ENCODE measurements at places on chromosomes 6 and 20.

DNA sequence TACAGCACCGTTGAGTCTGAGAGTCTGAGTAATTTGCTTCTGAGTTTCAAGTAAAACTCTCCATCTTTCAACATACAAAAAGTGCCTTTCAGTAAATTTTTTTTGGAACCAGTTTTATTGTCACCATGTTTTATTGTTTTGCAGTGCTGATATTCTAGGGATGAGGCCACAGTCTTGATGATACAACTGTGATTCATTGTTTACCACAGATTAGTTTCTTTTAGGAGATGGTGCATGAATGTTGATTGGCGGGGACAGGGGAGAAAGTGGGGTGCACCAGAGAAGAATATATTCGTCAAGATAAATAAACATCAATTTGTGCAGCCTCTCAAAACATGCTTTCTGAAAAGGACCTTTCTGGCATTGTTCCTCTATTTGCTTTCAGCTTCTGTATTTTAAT lies 109.0 kb downstream of the MCHR2 start:
- DNase-seq: no peak

GRCh38 chr6:30781743-30782424 lies 37.5 kb upstream of the IER3 start:
- no peak for DNase-seq

DNA sequence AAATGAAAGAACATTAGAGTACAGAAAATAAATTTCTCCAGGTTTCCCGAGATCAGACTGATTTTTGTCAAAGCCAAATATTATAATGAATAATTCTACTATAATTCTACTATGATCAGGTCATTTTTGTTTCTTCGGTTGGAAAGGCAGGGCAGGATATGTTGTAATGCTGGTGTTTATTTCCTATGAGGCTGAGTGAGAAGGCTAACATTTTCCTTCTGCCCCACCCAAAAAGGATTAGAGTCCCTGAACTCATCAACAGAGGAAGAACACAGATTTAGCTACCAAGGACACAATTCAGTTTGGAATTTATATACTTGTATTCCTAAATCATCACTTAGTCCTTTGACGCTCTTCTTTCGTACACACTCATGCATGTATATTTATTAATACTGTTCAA lies 318.9 kb downstream of the SYNE1 start:
- DNase-seq: no peak

- DNase-seq: no peak
Observed at GRCh38 chr6:80769106-80769505, 662.6 kb downstream of the BCKDHB start.

GRCh38 chr20:22673467-22673866 lies 89.1 kb upstream of the FOXA2 start:
- DNase-seq: no peak

DNA sequence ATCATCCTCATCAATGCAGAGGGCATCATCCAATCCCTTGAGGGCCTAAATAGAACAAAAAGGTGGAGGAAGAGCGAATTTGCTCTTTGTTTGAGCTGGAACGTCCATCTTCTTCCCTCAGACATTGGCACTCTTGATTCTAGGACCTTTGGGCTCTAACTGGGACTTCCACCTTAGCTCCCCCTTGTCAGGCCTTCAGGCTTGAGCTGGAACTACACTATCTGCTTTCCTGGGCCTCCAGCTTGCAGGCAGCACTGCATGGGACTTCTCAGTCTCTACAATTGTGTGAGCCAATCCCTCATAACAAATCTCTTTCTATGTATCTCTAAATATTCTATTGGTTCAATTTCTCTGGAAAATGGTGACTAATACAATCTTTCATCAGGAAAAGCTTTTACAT lies 155.4 kb downstream of the MCHR2 start:
- peak; percentile 51 for DNase-seq

DNA sequence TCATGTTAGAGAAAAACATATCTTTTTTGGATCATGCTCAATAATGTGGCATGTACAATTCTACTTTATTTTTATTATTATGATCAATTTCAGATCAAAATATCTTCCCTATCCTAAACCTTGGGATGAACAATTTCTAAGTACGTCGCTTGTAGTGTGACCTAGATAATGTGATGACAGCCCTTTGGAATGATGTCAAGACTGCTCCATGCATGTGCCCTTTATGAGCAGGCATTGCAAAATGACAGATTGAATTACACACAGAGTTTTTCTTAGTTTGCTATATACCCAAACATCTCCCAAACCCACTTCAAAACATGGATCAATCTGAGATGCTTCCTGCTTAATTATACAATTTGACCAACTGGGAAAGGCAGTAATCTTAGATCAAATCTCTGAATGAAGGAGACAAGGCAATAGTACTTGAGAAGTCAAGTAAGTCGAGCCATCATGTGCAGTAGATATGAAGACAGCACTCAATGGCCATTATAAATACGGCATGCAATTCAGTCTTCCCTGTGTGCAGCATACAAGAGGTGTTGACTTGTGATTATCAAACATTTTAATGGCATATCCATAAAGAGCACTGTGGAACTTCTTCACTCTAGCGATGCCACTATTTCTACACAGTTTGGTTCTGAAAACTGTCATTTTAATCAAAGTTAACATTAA lies 294.8 kb downstream of the RNF144B start:
- no peak for DNase-seq

DNA sequence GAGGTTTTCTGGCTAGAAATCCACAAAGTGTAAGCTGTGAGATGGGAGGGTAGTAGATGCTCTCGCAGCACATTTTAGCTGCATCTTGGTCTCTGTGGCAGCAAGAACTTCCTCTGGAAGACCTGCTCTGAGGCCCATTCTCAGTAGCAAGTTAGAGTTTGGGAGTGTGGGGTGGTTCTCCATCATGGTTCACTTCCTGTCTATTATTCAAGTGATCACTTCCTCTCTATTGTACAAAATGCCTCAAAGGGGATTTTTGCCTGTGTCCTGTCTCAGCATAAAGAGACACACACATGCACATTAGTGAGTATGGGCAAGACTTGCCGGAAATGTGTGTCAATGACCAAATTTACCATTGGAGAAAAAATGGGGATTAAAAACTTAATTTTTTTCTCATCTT lies 42.5 kb downstream of the LYRM2 start:
- no peak for DNase-seq

- DNase-seq: no peak
Observed at GRCh38 chr6:53828966-53829697, 34.3 kb downstream of the LRRC1 start.

DNA sequence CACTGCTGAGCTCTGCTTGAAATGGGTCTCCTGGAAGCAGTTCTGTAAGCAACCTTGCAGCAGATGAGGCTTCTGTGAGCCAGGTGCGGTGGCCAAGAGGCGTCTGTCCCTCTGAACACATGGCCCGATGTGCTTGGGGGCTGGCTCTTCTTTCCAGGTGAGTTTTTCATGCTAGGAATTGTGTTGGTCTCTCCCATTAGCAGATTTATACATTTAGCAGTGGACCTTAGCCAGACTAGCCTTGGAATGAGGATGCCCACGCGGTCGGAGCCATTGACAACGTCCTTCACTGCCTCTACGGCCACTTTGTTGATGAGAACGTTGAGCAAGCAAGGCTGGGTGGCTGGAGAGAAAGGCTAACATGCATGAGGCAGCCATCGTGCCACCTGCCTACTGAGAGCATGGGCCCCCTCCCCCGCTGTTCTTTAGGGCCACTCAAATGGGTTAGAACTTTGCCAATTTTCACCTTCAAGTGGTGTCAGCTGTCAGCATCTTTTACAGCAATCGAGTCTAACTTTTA lies 33.5 kb downstream of the ERMARD start:
- DNase-seq: peak; percentile 4

GRCh38 chr20:17928633-17929311 lies 39.8 kb downstream of the SNX5 start:
- no peak for DNase-seq

DNA sequence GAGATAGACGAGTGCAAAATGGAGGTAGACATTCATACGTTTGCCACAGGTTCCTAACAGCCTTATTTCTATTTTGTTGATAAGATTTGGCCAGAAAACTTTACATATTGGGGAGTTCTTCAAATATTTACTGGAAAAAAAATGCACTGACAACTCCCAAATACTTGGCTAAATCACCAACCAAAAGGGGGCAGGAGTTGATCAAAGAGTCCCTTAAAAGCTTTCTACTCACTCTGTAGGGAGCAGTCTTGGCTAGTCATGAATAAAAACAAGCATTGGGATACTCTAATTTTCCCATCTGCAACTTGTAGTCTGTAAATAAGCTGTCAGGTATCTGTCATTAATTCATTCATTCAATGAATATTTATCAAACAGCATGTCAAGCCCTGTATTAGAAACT lies 18.4 kb downstream of the TENT5A start:
- no peak for DNase-seq

DNA sequence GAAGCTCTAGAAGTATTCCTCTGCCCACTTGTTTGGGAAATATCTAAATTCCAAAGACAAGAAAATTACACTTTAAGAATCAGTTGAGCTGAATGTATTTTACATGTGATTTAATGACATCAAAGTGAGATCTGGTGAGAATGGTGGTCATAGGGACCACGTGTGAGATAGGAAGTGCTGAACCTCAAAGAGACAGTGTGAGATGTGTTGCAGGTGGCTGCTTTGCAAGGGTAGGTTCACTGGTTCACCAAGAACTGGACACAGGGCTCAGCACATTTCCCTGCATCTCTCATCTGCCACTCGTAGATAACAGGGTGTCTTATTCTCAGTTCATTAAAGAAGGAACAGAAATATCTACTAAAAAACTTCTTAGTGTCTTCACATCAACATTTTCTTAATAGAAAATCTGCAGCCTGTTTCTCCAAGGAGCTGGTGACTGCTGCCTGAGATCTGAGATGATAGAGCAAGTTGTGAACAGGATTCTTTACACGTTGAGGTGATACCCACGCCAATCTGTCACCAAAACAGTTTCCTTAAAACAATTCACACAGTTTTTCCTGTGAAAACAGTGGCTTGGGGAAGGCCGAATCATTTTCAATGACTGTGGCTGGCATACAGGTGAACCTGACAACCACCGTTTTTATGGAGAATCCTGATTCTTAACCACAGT lies 7.2 kb downstream of the CCR6 start:
- DNase-seq: no peak

- no peak for DNase-seq
Observed at GRCh38 chr20:8320306-8320705, 188.2 kb downstream of the PLCB1 start.

DNA sequence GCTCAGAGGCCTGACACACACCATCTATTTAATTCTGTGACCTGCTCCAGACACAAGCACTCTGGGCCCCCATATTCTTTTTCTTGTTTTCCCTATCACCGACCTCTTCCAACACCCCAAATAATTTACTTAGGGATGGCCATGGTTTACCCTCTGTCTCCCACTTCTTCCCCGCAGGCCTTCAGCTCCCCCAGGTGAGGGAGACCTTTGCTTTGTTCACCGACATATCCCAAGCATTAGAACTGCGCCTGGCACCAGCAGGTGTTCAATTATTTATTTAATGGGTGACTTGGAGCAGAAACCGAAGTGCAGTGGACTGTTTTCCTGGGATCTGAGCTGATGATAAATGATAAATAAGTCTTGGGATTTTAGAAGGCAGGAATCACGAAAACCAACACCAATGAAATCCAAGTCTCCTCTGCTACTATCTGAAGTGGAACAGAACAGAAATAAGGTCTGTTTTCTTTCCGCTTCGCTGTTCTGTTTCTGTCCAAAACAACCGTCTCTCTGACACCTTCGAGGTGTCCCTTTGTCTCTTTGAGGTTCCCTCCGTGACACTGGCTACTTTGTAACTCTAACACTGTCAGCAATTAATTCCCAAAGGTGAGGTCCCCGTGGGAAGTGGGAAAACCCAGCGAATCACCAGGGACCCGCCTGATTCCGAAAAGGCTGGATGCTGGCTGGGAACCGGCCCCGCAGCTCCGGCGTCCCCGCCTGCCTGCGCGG lies 1.1 kb upstream of the RIN2 start:
- DNase-seq: no peak

- peak; percentile 50 for DNase-seq
Observed at GRCh38 chr6:118408863-118409262, 139.2 kb upstream of the PLN start.

- DNase-seq: no peak
Observed at GRCh38 chr6:130969791-130970491, 93.1 kb downstream of the EPB41L2 start.

GRCh38 chr6:70874181-70874913 lies 82.5 kb downstream of the B3GAT2 start:
- DNase-seq: no peak

- no peak for DNase-seq
Observed at GRCh38 chr6:144181639-144182038, 31.3 kb downstream of the STX11 start.

GRCh38 chr20:15235471-15236198 lies 898.2 kb upstream of the FLRT3 start:
- no peak for DNase-seq

- DNase-seq: no peak
Observed at GRCh38 chr20:59912609-59913008, 20.8 kb downstream of the SYCP2 start.

DNA sequence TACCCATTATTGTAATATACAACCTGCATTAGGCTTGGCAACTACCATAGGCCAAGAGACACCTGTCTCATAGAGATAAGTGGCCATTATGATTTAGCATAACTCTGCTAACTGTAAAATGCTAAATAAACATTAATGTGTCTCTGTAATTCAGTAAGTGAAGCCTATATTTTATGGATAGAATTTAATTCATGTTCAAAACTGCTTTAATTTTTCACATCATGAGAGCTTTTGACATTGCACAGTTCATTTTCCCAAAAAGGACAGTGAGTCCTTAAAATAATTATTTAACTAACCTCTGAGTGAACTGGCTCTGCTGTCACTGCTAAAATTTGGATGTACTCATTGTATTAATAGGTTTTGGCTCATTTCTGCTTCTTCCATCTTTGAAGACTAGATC lies 41.4 kb upstream of the TMX4 start:
- no peak for DNase-seq

GRCh38 chr20:25220021-25220730 lies 24.7 kb downstream of the ENTPD6 start:
- DNase-seq: no peak

- no peak for DNase-seq
Observed at GRCh38 chr6:54618572-54618971, 228.0 kb upstream of the FAM83B start.

All from H9 (cell line).